ENCODE measurements at places on chromosomes 2 and 18.

DNA sequence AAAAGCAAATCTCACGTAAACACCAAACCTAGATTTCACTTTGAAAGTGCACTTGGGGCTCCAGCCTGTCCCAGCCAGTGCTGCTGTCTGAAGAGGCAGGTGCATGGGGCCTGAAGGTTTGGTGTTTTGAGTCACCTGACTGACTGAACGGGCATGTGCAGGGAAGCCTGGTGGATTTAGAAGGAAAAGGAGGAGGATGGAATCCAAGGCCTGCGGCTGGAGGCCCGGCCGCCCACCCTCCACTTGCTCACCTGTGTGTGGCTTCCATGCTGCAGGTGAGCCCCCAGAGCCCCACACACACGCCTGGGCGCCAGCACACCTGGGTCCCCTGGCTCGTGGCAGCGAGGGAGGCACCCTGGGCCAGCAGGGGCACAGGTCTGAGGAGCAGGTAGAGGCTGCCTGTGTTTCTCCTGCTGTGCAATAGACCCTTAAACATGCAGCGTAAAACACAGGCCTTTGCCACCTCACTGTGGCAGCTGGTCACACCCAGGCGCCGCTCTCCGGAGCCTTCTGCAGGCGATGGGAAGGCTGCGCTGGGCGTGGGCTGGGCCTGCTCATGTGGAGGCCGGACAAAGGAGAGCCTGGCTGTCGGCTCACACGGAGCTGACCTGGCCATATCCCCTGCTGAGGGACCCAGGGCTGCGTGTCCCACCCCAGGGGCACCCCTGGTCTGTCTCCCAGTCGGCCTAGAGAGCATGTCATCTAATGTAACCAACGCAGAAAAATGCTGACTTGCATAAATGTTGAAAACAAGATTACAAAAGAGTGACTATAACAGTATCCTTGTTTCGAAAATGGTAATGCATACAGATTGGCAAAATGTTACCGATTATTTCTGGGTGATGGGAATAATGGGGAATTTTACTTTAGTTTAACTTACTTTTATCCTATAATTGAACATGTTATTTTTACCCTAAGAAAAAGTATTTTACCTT lies 71.3 kb downstream of the TMEM18 start:
- DNase-seq = no peak

DNA sequence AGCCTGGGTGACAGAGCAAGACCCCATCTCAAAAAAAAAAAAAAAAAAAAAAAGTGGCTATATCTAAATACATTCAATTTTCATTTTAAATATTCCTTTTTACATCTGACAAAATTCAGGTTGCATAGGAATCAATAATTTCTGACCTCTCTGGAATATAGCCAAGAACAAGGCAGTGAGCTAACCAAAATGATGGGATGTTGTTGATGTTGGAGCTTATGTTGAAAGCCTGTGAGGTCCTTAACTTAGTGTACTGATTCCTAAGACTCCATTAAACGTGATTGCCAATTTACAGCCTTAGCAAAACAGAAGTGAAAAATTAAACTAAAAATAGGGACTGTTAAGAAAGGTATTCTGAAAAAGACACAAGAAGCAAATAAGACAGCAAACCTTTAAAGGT lies 109.6 kb downstream of the MEP1B start:
- no peak for DNase-seq

- DNase-seq = peak; percentile 49
Observed at GRCh38 chr2:170714381-170715061, 616 bp upstream of the SP5 start.

DNA sequence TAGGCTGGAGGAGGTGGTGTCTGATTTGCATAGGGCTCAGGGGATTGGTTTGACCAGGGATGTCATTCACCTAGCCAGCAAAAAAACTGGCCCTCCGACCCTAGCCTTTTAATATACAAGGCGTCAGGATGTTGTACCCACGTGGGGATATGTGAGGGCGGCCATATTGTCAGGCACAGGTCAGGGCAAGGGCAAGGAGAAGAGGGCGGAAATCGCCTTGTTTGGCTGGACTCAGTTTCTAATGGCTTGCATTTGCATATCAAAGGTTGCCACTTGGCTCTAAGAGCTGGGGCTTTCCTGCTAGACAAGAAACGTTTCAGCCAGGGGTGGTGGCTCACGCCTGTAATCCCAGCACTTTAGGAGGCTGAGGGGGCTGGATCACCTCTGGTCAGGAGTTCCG lies 24.9 kb upstream of the PDCL3 start:
- no peak for DNase-seq

DNA sequence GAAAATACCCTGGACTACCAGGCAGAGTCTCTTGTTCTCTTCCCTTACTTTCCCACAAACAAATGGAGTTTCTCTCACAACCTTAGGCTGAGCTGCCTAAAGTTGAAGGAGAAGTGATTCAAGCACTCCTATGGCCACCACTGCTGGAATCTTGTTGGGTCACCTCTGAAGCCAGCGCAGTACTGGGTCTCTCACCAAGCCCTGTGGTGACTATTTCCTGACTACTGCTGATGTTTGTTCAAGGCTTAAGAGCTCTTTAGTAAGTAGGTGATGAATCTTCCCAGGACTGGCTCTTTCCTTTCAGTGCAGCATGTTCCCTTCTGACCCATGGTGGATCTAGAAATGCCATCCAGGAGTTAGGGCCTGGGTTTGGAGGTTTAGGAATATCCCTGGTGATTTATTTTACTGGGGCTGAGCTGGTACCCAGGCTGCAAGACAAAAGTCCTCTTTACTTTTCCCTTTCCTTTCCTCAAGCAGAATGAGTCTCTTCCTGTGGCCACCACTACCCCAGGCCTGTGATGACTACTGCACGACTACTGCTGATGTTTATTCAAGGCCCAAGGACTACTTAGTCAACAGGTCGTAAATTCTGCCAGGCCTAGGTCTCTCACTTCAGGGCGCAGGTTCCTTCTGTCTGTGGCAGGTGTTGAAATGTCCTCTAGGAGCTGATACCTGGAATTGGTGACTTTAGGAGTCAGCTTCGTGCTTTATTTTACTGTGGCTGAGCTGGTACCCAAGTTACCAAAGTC lies 121.8 kb downstream of the SLC4A10 start:
- DNase-seq = no peak

- no peak for DNase-seq
Observed at GRCh38 chr2:235685024-235685721, 191.3 kb downstream of the AGAP1 start.

DNA sequence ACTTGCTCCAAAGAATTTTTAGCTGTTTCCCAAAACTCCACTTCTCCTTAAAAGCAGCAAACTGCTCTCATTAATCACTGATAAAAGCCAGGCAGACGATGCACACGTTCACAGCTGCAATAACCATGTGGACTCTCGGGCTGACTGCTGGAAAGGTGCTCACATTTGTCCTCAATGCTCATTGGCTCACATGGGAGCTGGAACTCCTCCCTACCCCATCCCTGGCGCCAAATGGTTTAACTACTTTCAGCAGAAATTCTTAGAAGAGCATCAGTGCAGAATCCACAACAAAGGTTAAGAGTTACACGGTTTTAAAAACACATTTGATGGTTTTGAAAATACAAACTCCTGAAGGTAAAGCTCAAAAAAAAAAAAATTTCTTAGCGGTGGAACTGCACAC lies 117.1 kb downstream of the NOL10 start:
- DNase-seq = no peak

- DNase-seq = no peak
Observed at GRCh38 chr2:37654932-37655841, 16.3 kb downstream of the CDC42EP3 start.

DNA sequence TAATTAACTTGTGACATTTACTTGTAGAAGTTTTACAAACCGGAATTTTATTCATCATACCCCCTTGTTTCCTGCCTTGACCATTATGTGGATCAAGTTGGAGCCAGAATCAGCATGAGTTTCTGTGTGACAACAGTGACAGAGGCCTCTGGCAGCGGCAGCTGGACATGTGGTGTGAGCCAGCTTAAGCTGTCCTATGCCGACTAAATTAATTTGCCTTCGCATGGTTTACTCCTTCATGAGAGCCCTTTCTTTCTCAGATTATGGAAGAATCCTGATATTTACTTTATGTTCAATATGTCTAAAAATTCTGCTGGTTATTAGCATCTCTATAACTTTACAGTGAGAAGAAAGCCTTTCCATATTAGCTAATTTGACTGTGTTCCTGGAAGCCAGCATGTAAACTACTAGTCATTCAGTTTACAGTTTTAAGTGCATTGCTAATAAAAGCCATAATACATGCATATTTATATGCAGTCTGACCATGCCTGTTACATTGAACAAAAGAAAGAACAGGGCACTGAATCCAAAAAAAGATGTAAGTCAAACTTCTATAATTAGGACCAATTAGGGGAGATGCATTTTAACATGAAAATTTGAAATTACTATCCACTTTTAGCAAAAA lies 495.8 kb upstream of the ACVR2A start:
- no peak for DNase-seq

DNA sequence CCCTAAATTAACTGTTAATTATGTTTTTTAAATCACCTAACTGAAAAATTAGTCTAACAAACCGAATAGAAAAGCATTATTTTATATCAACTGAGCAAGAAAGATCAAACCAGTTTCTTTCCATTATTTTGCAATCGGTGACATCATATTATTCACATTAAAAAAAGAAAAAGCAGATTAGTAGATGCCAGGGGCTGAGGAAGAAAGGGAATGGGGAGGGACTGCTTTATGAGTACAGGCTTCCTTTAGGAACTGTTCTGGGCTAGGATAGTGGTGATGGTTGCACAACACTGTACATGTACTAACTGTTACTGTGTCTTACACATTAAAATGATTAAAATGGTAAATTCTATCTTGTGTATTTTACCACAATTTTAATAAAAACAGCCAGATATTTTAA lies 59.3 kb downstream of the COBLL1 start:
- peak; percentile 64 for DNase-seq
